ENCODE measurements at places on chromosomes 4 and X.

DNA sequence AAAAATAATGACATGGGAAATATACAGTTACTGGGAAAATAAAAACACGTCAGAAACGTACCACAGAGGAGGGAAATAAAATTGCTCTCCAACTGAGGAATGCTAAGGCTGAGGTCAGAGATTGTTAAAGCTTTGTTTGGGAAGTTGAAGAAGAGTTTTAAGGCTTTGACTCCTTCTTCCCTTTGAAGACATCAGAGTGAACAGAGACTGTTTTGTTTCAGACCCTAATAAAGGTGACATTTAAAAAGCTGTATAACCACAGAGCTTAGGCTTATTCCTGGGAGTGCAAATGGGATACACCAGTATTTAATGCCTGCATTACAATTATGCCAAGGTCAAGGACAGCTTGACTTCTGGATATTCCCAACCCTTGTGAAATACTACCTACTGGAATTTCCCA is 102.8 kb downstream of the TRIML1 start:
- no peak for DNase-seq

DNA sequence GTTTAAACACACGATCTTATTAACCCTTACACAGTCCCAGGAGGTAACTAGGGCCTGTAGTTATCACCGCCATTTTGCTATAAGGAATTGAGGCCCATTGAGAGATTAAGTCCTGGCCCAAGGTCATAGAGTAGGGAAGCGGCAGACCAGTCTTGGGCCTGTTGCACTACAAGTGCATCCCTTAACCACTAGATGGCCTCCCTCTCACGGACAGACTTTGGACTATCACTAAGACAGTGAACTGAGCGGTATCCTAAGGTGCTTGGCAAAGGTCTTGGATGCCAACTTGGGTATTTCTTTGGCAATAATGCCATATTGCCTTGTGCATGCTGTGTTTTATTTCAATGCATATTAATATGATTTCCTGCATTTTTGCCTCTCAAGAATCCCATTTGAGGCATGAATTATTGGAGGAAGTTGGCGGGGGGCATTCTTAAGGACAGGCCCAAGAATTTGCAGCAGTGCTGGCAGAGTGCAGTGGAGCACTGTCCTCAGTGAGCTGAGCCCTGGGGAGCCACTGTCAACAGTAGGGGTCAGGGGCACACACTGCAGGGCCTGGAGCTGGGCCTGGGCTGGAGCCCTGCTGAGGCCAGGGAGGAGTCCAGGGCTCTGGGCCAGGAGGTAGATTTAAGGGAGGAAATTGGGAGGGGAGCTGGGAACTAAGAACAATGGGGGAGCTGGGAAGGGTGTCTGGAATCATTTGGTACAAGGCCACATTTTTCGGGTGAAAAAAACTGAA is 147.4 kb downstream of the SMIM20 start:
- DNase-seq: no peak

DNA sequence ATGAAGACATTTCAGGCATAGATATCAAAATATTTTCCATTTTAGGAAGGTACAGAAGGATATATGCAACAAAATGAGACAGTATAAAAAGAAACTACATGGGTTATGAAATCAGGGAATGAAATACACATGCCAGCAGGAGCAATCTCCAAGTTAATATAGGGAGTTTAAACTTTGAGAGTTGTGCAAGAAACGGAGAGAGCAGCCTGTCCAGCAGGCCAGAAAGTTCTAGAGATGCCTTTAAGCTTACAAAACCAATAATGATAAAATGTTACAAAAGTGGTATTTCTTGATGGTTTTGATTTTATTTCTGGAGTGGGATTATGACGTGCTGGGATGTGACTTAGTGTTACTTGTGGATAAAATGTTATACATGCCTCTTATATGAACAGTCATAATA is 2047.9 kb downstream of the ARAP2 start:
- DNase-seq: no peak

DNA sequence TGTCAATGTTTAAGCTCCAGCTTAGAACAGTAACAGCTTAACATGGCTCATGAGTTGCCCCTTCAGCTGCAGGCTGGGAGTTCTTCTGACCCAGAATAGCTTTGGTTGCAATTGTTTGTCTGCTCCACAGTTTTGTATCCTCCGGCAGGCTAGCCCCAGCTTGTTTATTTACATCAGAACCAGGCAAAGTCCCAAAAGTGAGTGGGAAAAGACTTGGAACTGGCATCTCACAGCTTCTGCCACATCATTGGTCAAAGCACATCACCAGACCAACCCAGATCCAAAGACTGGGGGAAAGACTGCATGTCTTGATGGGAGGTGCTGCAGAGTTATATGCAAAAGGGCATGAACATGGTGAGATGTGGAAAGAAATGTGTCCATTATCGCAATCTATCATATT is 231.2 kb upstream of the CPEB2 start:
- no peak for DNase-seq

GRCh38 chrX:139692908-139693307 is 15.1 kb downstream of the MCF2 start:
- no peak for DNase-seq

- DNase-seq: peak; percentile 36
Observed at GRCh38 chr4:7186031-7186430, 6.3 kb upstream of the SORCS2 start.

- no peak for DNase-seq
Observed at GRCh38 chr4:115325836-115326235, 212.4 kb upstream of the NDST4 start.

DNA sequence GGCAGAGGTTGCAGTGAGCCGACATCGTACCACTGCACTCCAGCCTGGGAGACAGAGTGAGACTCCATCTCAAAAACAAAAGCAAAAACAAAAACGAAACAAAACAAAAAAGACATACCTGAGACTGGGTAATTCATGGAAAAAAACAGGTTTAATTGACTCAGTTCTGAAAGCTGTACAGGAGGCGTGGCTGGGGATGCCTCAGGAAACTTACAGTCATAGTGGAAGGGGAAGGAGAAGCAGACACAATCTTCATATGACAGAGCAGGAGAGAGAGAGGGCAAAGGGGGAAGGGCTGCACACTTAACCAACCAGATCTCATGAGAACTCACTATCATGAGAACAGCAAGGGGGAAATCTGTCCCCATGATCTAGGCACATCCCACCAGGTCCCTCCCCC is 229.5 kb downstream of the STK32B start:
- DNase-seq: no peak
